Cortex of kidney (tissue), 1 donor: ENCODE measurements at places on chromosomes 7 and 10.

- DNase-seq: no peak
These were observed 76.8 kb upstream of the CARD11 start for GRCh38 chr7:3120513-3120912.

- no peak for DNase-seq
These were observed 135.5 kb upstream of the FRMD4A start for GRCh38 chr10:14466257-14466656.

DNA sequence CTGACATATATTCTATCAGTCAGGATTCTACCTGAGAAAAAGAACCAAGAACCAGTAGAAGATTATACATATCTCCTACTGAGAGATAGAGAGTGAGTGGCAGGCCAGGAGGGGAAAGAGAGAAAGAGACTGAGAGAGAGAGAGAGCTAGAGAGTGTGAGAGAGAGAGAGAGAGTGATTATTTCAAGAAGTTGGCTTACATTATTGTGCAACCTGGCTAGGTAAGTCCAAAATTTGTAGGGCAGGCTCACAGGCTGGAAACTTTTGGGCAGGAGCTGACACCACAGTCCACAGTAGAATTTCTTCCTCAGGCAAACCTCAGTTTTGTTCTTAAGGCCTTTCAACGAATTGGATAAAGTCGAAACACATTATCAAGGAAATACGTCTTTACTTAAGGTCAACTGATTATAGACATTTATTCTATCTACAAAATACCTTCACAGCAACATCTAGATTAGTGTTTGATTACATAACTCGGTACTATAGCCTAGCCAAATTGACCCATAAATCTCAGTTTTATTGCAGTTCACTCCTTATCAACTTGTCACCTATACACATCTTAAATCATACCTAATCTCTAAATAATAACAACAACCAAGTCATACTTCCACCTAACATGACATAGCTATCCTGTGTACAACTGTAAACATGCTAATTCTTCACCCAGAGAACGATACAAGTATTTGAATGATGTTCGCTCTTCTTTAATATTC is 17.0 kb upstream of the CYP2C18 start:
- no peak for DNase-seq

GRCh38 chr7:122311050-122311700 is 6.6 kb upstream of the FEZF1 start:
- no peak for DNase-seq

- DNase-seq: no peak
These were observed 134.4 kb upstream of the LYZL2 start for GRCh38 chr10:30763918-30764317.
